ENCODE measurements at places on chromosomes 12 and 14.

GRCh38 chr12:65039301-65039700, 81.8 kb downstream of the WIF1 start:
- no peak for DNase-seq

GRCh38 chr12:132066345-132066685, 77.8 kb downstream of the DDX51 start:
- DNase-seq: no peak

- DNase-seq: no peak
Measured at GRCh38 chr14:61343991-61344405, 22.6 kb downstream of the PRKCH start.

DNA sequence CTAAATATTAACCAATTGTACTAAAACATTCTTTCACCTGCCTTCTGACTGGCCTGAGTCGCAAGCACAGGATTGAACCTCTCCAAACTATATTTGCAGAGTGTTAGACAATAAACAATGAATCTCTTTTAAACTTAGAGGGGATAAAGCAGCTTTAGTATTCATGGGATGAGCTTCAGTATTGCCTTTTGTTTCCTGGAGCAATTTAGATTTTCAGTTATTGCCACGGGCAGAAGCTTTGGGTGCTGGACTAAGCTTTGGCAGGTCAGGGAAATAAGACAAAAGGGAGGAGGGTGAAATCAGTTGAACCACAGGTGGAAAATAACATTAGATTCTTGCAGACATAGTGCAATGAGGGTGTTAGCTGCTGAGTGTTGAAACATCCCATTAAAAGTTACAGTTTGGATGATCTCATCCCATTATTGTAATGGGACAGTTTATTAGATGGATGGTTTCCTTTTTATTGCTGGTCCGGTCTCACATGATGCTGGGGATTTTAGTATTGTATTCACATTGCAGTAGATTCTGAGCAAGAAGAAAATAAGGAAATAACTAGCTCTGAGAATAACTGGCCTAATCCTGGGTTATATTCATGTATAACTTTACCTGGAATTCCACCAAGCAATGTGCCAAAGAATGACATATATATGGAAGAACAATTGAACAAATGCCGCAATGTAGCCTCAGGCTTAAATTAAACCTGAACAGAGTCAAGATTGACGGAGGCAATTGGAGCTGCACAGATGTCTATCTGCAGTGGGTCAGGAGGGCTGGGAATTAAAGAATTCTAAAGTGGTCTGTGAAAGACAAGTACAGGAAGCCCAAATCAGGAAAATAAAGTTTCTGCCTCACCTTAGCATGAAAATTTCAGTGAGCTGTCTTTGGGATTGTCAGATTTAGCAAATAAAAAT, 1092.8 kb upstream of the SEL1L start:
- DNase-seq: no peak

DNA sequence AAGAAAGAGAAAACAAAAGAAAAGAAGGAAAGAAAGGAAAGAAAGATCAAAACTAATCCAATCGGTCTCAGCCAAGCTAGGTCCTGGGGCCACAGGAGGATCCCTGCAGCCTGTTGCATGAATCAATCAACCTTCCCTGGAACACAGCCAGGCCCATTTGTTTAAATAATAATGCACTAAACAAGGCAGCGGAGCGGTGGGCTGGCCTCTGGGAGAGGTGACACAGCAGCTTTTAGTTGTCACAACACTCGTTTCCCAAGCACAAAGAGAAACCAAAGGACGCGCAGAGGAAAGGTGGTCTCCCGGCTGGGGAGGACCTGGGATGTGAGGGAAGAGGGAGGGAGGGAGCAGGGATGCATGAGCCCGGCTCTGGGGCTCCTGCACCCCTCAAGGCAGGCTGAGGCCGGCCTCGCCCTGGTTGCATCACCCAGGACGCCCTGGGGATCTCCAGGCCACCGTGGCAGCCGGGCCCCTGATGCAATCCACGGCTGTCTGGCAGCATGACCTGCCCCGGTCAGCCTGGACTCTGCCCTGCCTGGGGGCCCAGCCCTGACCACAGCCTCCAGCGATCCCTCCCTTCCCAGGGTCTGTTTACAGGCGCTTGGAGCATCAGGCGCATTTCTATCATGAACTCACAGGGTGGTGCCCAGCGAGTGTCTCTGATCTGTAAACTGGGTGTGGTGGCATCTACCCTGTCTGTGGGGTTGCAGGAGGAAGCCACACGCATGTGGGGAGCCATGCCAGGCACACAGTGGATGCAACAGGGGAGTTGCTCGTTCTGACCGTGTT, 32.5 kb downstream of the MMP17 start:
- peak; percentile 74 for DNase-seq

DNA sequence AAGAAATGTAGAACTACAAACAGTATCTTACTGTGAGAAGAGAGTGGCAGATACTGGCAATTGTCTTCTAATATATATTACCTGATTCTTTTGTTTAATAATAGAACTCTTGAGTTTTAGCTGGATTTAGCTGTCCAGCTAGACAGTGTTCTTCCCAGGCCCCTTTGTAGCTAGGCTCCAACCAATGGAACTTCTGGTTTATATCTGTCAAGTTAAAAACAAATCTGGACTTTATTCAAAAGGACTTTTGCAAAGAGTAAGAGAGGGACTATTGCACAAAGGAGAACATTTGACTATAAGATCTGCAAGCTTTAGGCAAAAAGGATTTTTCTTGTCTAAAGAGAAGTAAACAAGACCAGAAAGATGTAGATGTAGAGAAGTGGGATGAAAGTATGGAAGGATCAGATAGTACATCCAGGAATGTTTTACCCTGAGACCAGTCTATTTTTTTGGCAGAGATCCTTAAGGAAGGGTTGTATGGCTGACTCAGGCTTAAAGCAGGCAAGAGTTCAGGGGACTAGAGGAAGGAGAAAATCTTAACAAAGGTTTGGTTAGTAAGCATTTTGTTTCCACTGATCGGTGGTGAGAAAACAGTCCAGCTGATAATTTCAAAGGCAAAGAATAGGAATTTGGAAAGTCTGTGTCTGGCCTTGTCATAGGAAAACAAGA, 111.1 kb upstream of the PLEKHA5 start:
- DNase-seq: no peak

DNA sequence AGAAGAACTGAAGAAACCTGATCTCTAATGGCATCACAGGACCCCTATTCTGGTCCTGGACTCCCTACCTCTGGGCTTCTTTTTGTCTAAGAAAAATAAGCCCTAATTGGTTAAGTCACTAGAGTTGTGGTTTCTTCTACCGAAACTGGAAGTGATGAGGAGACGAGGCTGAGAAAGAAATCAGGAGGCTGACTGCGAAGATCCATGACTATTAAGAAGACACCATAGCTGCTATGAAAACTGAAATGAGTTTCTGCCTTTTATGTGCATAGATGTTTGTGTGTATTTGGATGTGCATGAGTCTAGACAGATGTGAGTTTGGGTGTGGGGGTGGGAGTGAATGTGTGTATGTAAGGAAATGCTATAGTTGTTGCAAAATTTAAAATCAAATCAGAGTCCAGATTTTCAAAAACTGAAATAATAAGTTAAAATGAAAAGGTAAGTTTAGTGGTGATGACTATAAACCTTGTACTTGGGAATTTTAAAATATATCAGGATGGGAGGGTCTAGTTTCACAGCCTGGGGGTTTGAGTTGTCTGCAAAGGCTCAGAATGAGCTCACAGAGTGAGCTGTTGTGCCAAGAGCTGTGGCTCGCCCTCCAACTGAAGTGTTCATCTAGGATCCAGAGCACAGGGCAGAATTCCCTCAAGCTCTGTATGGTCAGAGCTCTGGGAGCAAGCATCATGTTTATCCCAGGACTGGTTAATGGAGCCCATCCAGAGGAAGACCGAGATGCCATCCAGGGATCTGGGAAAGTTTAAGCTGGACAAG, 94.9 kb downstream of the VCPKMT start:
- no peak for DNase-seq

DNA sequence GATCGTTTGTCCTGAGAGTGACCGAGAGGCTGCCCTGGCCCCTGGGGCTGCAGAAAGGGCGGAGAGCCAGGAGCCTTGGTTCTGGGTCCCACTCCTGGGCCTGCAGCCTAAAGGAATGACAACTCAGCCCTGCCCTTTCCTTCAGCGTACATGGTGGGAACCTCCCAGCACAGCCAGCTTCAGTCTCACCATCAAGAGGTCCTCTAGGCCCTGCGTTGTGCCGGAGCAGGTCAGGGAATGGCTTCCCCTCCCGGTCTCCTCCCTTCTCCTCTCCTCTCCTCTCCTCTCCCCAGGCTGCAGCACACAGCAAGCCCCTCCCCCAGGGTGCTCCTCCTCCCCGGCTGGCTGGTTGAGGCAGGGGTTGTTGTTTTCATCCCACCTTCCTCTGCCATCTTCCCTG, 44.6 kb upstream of the TUNAR start:
- DNase-seq: no peak

DNA sequence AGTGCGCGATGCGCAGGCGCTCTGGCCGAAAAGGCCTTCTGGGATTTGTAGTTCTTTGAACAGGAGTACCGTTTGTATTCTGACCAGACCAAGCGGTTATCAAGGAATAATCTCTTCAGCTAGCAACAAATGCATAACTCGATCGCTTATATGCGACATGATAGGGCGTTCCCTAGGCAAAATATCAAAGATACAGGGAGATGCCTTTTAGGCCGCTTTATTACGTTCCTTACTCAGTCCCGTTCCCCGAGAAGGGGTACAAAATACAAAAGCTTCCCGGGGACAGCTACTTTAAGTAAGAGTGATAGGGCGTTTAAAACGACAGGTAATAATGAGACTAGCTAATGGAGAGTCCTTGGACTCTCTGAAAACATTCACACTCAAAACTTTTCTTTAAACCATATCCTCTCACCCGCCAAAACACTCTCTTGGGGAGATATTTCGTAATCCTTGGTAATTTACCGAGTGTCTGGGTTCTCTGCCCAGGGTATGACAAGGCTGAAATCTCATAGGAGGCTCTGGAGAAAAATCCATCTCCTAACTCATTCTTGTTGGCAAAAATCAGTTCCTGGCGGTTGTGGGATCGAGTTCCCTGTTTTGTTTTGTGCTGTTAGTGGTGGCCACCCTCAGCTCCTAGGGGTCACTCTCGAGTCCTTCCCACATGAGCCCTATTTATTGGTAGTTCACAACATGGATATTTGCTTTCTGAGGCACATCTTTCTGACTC, 412 bp upstream of the SNW1 start:
- peak; percentile 60 for DNase-seq

DNA sequence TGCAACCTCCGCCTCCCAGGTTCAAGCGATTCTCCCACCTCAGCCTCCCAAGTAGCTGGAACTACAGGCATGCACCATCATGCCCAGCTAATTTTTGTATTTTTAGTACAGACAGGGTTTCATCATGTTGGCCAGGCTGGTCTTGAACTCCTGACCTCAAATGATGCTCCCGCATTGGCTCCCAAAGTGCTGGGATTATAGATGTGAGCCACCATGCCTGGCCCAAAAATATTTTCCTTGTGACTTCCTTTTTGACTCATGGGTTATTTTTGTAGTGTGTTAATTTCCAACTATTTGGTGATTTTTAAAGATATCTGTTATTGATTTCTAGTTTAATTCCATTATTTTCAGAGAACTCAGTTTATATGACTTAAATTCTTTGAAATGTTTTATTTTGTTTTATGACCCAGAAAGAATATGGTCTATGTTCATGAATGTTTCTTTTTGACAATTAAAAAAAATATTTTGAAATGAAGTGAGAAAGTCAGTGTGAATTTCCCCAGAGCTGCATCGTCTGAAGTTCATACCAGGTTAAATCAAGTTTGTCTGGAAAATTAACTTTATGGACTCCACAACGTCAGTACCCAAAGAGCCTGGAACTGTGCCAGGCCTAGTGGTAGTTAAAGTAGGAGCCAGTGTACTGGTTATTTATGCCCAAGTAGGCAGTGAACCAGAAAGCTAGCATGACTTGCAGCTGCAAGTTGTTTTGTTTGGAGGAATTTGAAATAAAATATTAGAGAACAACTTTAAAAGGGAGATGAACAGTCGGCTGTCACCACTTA, 2.8 kb upstream of the CDKL1 start:
- peak; percentile 63 for DNase-seq

All from hematopoietic multipotent progenitor cell treated with erythropoietin and hydrocortisone succinate and interleukin-3 and kit ligand, for 8 days (in vitro differentiated cells).